ENCODE measurements at places on chromosomes 11 and 22. TPM values are rescaled to one million over a fixed set of nuclear protein-coding genes. Genes with fewer than 3 reads are reported as not detected.

The PLAAT4 gene
- 108 TPM for total RNA-seq

The SEPTIN3 gene
- 0.33 TPM for total RNA-seq

The SLC37A2 gene
- 0.26 TPM for total RNA-seq

The ROBO4 gene
- total RNA-seq = 0.66 TPM

The OR4C6 gene
- not detected for total RNA-seq

The PVALB gene
- total RNA-seq = not detected

The FIBIN gene
- 112 TPM for total RNA-seq

The ARHGAP32 gene
- total RNA-seq = 9.6 TPM

The SYNGR1 gene
- total RNA-seq = 13.0 TPM

The YPEL1 gene
- 2.3 TPM for total RNA-seq

The NDUFS8 gene
- 88.1 TPM for total RNA-seq

The CD6 gene
- not detected for total RNA-seq

The TSSK2 gene
- total RNA-seq = not detected

The ARCN1 gene
- total RNA-seq = 87.8 TPM

The UBQLNL gene
- under 0.01 TPM for total RNA-seq

The C11orf97 gene
- total RNA-seq = not detected

The PAMR1 gene
- total RNA-seq = 159 TPM

The FADS3 gene
- total RNA-seq = 224 TPM

The AMOTL1 gene
- 63.7 TPM for total RNA-seq

The LBHD1 gene
- total RNA-seq = 3.6 TPM

The OR5L2 gene
- total RNA-seq = not detected

The FOLH1 gene
- 1.2 TPM for total RNA-seq

The TMEM151A gene
- under 0.01 TPM for total RNA-seq

The AGBL2 gene
- 2.1 TPM for total RNA-seq

The GGTLC3 gene
- total RNA-seq = not detected

The RASD2 gene
- under 0.01 TPM for total RNA-seq

The PLAAT5 gene
- total RNA-seq = 0.50 TPM

The OR8I2 gene
- total RNA-seq = under 0.01 TPM

The ZP1 gene
- under 0.01 TPM for total RNA-seq

Measured in fibroblast of lung (primary cell).